ENCODE measurements at places on chromosomes 16 and 17.

GRCh38 chr17:40244255-40244654, 25.2 kb downstream of the WIPF2 start:
- DNase-seq, result no peak

DNA sequence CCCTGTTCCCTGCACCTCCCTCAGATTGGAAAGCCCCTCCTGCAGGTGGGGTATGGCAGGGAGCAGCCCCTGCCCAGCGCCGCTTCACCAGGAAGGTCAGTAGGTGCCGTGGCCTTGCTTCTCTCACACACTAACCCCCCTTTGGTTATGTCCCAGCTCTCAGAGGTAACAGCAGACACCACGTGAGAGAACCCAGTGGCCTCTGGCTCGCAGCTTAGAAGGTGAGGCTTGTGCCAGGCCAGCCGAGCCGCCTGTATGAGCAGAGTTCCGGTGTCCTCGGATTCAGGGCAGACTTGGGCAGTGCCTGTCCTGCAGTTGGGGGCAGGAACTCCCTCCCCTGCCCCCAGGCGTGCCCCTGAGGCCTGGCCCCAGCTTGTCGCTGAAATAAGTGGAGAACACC, 47.1 kb downstream of the PRMT7 start:
- no peak for DNase-seq

DNA sequence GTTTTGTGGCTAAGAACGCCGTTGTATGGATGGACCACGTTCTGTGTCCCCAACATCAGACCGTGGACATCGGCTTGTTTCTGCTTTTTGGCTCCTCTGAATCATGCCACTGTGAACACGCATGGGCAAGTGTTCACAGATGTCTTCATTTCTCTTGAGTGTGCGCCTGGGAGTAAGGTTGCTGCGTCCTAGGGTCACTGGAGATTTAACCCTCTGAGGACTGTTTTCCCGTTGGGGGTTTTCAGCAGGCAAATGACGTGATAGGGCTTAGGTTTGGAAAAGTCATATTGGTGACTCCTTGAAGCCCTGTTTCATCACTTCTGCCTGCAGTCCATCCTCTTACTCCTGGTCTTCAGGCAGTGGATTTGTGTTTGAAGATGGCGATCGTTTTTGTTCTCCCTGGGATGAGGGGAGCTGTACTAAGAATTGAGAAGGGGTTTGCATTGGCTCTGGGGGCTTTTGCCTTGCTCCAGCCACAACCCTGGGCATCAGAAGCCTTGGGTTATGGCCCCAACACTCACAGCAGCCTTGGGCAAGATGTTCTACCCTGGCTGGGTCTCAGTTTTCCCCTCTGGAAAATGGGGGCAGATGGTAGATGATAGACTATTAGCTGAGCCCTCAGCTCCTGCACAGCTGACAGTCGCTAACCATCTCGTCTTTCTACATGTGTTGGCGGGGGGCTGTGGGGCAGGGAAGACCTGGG, 67.2 kb upstream of the CIBAR2 start:
- DNase-seq, result no peak

DNA sequence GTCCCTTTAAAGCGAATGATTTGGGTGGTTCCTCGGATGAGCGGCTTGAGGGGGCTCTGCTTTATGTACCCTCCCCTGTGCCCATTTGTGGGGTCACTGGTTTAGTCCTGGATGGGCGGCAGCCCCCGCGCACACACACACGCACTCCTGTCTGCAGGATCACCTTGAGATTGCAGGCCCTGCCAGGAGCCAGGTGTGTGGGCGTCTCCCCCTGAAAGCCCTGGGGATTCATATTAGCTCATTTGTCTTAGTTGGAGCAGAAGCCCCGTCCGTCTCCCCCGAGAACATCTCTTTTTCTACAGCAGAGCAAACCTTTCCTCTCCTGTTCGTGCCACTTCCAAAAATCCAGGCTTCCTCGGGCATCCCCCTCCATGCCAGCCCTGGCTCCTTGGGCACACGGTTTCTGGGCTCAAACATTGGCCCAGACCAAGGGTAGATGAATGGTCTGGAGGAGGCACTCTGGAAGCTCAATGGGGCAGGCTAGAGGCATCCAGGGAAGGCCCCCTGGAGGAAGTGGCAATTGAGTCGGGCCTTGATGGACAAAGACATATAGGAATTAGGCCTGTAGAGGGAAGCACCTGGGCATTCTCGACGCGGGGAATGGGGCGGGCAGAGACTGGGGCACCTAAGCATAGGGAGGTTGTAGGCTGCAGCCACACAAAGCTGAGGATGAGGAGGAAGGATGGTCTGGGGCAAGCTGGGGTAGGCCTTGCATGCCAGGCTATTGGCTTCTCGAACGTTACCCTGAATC, 218.5 kb upstream of the GSE1 start:
- DNase-seq, result no peak

DNA sequence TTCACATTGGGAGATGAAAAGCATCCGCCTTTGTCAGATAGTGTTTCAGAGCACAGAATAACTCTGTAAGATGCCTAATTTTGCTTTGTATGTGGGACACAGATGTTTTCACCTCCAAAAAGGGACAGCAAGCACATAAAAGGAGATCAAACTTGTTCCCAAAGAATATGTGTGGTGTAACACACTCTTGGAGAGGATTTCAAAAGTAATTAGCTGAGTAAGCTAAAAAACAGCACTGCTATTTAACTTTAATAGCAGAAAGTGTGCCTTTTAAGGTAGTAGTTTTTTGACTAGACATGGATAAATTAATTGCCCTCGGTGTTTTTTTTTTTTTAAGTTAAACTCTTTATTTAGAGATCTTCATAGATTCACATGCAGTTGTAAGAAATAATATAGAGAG, 65.2 kb downstream of the COX10 start:
- DNase-seq, result no peak

DNA sequence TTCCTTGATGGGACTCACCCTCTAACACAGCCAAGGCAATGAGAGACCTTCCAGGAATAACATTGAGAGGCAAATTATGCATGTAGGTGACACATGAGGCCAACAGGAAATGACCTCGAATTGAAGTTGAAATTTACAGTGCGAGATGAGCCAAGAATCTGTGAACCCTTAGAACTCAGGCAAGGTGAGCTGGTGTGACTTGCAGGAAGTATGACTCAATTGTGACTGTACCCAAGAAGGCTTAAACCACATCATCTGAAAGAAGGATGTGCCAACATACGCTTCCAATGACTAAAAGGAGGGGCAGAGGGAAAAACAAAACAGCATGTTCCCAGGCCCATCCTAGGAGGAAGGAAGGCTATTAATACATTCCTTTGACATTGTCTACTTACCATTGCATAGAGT, 44.8 kb downstream of the PITPNC1 start:
- DNase-seq, result no peak

DNA sequence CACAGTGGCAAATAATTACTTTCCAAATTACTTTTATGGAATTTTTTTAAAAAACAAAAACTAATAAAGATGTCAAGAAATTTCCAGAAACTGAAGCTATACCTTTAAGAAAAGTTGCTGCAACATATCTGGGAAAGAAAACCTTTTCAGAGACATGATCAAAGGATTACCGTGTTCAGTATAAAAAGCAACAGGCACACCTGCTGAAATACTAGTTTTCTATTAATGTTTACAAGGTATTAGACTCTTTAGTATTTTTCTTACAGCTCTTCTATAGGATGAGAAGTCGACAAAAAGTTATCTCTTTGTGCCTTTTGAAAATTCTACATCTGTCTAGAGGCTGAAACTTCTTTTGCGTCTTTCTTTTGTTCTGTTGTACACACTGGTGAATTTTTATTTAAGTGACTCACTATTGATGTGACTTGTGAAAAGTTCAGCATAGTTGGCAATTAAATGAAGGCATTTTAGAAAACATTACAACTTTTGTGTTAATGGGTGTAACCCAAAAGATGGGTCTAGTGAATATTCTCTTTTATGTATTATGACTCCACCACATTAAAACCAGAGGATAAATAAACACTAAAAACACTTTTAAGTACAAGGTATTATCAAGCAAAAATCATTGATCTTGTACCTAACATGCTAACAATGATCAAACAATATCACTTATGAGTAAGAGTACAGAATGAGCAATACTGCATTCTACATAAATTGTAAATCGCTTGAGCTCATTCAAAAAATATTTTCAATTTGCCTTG, 23.8 kb downstream of the NACA2 start:
- no peak for DNase-seq

- DNase-seq, result no peak
Observed at GRCh38 chr17:55386796-55387332, 34.8 kb downstream of the MMD start.

DNA sequence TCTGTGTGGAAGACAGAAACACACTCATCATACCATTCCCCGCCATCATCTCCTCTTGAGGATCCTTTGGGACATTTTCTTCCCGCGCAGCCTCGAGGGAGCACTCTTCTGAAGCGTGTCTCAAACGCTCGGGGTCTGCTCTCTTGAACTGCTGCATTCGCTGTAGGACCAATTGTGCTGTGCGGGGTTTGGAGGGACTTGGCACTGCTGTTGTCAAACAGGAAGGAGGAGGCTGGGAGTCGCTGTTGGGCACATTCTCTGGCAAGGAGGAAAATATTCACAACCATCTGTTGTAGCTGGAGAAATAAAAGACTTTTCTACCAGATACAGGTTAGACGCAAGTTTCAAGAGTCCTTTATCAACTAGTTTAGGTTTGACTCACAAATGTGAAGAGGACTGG, 5.0 kb downstream of the SLX4 start:
- DNase-seq, result no peak

DNA sequence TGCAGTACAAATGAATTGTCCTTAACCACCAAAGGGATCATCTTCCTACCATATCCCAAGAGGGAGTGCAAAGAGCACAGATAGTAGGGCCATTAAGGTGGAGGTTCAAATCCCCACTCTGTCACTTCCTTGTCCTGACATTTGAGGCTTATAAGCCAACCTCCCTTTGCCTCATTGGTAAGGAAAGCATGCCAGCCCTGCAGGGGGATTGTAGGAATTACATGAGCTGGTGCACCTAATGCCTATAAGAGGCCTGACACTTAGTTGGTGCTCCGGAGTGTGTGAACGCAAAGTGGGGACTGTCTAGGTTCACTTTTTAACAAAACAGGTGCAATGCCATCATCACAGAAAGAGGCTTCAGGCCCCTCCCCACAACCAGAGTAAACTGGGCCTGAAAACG, 374.4 kb downstream of the SNX29 start:
- DNase-seq, result no peak

- DNase-seq, result no peak
Observed at GRCh38 chr17:64968652-64969501, 49.6 kb upstream of the LRRC37A3 start.

DNA sequence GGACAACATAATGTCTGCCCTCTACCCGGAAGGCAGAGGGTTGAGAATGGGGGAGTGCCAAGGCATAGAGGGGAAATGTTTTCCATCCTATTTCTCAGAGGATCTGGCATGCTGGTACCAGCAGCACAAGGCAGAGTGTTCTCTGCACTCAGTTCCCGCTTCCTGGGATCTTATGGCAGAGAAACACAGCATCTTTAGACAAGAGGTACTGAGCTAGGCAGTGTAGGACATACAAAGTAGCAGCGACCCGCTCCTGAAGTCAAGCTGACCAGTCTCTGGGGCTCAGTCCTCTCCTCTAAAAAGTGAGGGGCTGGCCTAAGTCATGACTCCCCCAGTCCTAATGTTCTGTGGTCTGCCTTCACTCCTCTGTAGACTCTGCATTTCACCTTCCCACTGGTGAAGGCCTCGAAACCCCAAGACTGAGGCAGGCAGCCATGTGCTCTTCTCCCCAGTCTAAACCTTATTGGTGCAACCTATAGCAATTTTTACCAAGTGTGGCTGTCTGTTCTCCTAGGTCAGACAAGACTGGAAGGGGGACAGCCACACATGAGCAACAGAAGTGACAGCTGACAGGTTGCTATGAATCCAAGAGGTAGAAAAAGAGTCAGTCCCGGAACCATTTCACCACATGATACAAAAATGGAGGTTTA, 11.3 kb upstream of the TSPOAP1 start:
- no peak for DNase-seq

DNA sequence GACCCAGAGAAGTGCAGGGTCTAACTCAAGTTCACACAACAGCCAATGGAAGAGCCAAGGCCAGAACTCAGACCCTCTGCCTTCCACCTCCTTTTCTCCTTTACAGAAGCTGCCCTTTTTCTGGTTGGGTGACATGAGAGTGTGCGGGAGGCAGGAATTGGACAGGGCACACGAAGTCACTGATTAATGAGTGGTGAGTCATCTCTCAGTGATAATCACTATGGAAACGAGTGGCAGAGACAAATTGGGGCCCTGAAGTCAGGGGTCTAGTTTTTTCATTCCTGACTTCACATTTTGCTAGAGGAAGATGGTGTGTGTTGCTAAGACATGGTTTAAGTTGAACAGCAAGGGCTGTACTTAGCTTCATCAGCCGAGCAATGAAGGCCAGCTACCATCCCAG, 312.7 kb upstream of the CCL2 start:
- DNase-seq, result no peak

- DNase-seq, result no peak
Observed at GRCh38 chr17:77435272-77436057, 294.7 kb downstream of the SEC14L1 start.

- no peak for DNase-seq
Observed at GRCh38 chr17:8021565-8022359, 17.1 kb upstream of the ALOX15B start.

- no peak for DNase-seq
Observed at GRCh38 chr17:44922136-44922535, 6.8 kb upstream of the GFAP start.

- DNase-seq, result no peak
Observed at GRCh38 chr16:66437391-66437945, 10.4 kb downstream of the BEAN1 start.

DNA sequence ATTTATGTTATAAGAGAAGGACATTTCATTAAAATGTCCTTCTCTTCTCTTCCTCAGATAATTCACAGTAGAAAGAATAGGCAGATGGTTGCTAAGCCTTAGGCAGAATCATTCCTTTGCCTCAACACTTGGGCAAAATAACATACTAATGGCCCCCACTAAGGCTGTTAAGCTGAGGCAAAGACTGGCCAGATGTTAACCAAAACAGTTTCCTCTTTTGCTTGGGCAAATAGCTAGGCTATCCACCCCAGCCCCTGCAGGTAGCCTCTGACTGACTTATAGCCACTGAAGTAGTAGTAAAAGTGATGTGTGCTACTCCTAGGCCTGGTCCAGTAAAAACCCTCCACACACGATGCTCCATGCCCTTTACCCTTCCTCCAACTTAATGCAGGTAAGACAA, 55.2 kb downstream of the SPAG9 start:
- DNase-seq, result no peak

- no peak for DNase-seq
Observed at GRCh38 chr16:59612094-59612493, 878.0 kb upstream of the GOT2 start.

- peak; percentile 19 for DNase-seq
Observed at GRCh38 chr16:2339521-2340484, 725 bp downstream of the ABCA3 start.

GRCh38 chr16:21277927-21278706, at the start of gene CRYM:
Gene CRYM (minus strand): TSS chr16:21278290. CDS start chr16:21278251, 39 bp downstream.
- DNase-seq, result no peak

- DNase-seq, result no peak
Observed at GRCh38 chr16:28163699-28164098, 48.1 kb downstream of the XPO6 start.

GRCh38 chr17:59814685-59815084, 78.1 kb downstream of the TUBD1 start:
- DNase-seq, result no peak
